ENCODE measurements at places on chromosomes 5 and 9.
A peak's percentile ranks its signal among the peaks of the same experiment; 100 is the strongest.

- no peak for DNase-seq
Measured at GRCh38 chr5:90421136-90421535, 11.6 kb upstream of the CETN3 start.

DNA sequence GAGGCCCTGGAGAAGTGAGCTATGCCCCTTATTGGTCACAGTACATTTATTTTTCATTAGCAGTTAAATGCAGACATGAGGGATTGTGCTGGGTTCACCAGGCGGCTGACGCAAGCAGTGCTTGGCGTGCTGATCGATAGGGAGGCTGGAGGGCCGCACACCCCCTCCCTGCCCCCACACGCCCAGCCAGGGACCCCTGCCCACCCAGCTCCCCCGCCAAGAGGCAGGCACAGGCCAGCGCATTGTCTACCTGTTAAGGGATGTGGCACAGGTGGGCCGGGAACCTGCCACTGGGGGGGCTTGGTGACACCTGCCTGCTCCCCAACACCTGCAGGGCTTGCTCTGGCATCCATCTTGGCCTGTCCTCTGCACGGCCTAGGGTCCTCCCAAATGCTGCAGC, 39.2 kb downstream of the HK3 start:
- no peak for DNase-seq

- no peak for DNase-seq
Measured at GRCh38 chr5:135606431-135606830, 27.6 kb upstream of the CXCL14 start.

DNA sequence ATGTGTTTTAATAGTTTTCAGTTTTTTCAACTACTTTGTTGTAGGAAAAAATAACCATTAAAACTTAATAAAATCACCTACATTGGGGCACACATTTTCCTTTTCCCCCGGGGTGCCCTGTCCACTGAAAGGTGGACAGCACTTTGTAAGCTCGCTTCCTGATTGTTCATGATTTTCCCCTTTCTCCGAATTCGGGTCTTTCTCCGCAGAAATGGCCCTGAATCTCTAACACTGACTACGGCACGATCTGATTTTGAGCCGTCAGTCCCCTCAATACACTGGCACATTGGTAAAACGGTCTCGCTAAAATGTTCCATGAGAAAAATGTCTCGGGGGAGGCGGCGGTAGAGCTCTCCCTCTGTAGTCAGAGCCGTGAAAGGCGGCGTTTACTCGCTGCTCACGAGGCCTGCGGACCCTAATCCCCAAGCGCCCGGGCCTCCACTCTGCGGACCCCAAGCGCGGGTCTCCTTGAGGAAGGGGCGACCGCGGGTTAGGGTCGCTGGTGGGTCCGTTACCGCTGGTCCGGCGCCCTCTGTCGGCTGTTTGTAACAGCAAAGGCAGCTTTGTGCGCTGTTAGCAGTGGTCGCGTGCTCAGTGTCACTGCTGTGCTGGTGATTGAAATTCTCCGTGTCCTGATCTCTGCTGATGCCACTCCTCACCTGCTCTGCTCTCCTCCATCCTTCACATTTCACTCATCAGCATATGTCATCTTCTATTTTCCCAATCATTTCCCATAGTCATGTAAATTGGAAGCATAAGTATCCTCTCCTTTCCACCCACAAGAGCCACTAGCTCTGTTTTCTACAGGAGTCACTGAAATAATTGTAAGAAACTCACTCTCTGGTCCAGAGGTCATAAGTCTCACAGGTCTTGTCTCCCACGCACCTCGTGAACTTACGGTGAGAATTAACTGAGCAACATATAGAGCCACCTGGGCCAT, 10.8 kb upstream of the IFNA2 start:
- DNase-seq: no peak

DNA sequence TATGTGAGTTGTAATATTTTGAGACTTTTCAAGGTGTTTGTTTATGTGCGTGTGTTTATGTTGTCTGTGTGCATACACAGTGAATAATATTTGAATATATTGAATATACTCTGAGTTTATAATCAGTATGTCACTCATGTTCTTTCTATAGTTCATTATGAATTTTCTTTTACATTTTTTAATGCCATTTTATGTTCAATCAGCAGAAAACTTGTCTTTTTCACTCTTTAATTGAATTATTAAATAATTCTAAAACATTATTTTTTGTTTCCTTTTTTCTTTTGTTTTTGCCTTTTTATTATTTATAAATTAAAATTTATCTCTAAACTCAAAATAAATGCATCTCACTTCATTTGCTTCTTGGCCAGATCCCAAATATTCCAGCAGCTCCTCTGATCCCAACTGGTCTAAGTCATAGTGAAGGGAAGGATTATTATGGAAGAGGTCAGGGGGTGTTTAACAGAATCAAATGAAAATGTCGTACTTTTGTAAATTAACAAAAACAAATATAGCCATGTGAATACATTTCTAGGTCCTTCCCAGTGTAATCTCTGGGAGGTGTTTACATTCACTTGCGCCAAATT, 188.9 kb downstream of the KDM4C start:
- DNase-seq: no peak

DNA sequence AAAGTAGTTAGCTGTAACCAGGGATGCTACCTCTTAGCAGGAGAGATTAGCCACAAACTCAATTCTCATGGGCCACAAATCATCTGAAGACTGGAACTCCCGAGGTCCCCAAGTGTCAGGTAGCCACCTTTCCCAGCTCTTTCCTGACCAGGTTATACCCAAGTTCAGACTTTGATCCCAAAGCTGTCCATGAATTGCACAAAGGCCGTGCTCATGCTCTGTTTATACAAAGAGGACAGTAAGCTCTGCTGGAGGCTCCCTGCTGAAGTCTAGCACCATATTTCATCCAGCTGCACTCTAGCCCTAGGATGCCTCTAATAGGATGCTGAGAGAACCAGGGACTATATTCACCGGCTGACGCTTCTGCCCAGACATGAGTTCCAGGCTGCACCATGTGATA, 271.0 kb upstream of the ADAMTSL1 start:
- no peak for DNase-seq

GRCh38 chr9:131410044-131410491, 16.2 kb downstream of the PRRC2B start:
- no peak for DNase-seq

GRCh38 chr9:135032868-135033460, 54.5 kb upstream of the OLFM1 start:
- DNase-seq: no peak

- DNase-seq: no peak
Measured at GRCh38 chr5:177350776-177351391, 584 bp downstream of the LMAN2 start.

DNA sequence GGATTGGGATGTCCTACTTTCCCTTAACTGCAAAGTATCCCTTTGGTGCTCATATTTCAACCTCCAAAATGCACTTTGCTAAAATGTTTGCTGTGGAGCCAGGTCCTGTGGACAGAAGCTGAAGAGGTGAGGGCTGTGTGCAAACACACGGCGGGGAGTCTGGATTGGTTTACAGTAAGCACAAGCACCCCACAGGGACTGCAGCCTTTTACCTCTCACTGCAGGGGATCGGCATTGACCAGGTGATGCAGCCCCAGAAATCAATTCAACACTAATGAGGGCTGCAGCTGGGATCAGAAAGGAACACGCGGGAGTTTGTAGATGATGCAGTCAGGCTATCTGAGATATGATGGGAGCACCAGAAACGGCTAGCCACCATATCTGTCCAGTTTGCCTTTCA, 450.9 kb downstream of the CCDC171 start:
- DNase-seq: no peak

DNA sequence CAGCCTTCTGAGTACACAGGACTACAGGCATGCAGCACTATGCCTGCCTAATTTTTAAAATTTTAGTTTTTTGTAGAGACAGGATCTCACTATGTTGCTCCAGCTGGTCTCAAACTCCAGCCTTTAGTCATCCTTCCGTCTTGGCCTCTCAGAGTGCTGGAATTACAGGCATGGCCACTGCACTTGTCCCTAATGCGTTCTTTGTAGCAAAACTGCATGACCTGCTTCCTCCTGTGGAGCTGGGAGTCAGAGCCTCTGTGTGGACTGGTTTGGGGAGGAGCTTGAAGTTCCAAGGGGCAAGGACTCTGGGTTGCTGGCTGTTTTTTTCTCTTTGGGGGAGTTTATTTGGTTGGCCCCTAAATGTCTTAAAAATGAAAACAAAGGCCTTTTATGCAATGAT, 22.7 kb upstream of the ANKRD34B start:
- DNase-seq: no peak

GRCh38 chr5:33588654-33589372, 148.0 kb downstream of the TARS1 start:
- no peak for DNase-seq

DNA sequence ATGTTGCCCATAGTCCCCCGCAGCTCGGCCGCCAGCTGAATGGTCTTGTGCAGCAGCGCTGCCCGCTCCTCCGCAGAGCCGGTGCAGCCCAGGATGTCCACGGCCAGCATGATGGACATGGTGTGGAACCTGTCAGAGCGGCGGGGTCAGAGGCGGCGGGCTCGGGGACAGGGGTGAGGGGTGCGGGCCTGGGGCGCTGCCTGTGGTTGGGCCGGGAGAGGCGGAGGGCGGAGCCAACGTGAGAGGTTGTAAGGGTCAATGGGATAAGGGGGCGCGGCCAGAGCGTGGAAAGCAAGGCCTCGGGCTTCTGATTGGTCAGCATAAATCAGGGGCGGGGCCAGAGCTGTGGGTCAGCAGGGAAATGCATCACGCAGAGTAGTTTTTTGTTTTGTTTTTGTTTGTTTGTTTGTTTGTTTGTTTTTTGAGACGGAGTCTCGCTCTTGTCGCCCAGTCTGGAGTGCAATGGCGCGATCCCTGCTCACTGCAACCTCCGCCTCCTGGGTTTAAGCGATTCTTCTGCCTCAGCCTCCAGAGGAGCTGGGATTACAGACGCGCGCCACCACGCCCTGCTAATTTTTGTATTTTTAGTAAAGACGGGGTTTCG, 6.8 kb upstream of the TOR2A start:
- DNase-seq: no peak

DNA sequence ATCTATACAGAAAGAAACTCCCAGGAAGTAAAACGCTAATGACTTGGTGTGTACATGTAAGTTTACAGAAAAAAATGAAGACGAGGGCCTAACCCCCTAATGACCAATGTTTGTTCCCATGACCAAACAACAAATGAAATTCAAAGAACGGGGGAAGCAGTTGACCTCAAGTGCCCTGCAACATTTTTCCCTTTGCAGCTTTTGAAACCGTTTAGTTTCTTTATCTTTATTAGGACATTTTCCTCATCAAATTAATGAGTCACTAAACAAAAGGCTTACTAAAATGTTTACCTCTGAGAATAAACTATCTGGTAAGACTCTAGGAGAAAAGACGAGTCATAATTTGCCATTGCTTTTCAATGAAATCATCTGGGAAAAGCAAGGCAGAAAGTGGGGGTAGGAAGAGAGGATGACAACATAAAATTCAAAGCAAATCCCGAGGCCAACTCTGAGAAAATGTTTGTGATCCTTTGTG, 57.4 kb downstream of the LHFPL2 start:
- DNase-seq: peak; percentile 91

GRCh38 chr5:10607666-10608073, 43.8 kb downstream of the ANKRD33B start:
- DNase-seq: peak; percentile 66

- no peak for DNase-seq
Measured at GRCh38 chr5:143516249-143516648, 112.8 kb upstream of the NR3C1 start.

DNA sequence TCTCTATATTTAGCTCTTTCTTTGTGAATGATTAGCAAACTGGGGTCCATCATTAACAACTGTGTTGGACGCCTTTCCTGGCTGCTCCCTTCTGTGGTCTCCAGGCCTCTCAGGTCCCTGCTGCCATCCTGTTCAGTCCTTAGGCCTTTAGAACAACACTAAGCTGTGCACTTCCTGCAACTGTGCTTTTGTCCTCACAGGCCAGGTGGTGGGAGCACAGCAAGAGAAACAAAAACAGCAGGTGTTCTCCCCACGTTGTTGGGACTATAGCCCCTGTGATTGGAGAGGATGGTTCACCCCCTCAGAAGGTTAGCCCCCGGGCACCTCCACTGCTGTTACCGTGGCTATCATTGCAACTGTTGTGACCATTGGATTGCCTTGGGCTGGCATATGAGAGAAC, 41.7 kb upstream of the CLINT1 start:
- no peak for DNase-seq

DNA sequence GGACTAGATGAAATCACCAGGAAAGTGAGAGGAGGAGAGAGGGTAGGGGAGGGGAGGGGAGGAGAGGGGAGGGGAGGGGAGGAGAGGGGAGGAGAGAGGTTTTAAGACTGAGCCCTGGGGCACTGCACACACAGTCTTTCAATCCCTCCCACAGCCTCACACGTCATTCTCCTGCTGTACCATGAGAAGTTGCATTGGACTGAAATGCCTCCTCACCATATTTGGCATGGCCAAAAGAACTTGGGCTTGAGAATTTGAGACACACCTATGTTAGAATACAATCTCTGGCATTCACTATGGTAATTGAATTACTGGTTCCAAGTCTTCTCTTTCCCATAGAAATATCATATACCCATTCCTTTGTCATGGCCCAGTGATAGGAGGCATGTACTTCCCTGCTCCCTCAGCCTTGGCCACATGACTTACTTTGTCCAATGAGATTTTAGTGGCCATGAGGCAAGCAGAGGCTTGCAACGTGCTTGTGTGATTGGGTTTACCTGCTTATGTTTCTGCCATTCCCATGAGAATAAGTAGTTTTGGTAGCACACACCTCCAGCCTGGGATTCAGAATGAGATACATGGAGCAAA, 133.3 kb upstream of the SMARCA2 start:
- no peak for DNase-seq

GRCh38 chr5:39102684-39103155, 28.5 kb upstream of the RICTOR start:
- DNase-seq: no peak

DNA sequence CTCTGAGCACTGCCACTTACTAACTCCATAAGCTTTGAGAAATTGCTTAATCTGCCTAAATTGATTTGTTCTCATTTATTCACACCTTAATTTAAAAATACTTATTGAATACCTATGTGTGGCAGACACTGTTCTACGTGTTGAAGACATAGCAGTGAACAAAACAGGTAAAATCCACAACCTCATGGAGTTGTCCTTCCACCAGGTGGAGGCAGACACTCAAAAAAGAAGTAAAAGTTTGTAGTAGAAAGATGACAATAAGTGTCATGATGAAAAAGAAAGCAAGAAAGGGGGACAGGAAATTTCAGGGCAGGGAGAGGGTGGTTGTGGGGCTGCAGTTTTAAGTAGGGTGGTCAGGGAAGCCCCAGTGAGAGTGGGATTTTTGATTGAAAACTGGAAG, 94.9 kb downstream of the SREK1 start:
- DNase-seq: no peak

- DNase-seq: peak; percentile 89
Measured at GRCh38 chr9:70609542-70610286, 195.3 kb upstream of the KLF9 start.

DNA sequence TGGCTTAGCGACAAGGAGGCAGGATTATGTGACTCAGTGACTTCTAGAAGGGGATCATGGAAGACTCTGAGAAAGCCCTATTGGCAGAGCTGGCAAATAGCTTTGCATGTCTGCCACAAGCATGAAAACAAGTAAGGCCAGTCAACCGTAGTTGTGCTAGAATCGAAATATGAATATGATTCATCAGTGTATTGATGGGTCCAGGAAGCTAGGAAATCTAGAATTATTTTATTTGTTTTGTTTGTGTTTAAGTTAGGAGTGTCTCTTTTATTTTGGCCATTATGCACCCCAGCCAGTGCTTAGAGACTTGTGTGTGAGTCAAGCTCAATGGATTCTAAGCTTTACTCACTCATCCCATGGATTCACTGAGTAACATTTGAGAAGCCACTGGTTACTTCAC, 3.8 kb upstream of the ITGA2 start:
- no peak for DNase-seq
